ENCODE measurements at places on chromosomes 7 and 10. TPM values are rescaled to one million over a fixed set of nuclear protein-coding genes. Genes with fewer than 3 reads are reported as not detected.

GRCh38 chr10:78044699-78045098 lies 11.0 kb downstream of the RPS24 start:
- DNase-seq = no peak

DNA sequence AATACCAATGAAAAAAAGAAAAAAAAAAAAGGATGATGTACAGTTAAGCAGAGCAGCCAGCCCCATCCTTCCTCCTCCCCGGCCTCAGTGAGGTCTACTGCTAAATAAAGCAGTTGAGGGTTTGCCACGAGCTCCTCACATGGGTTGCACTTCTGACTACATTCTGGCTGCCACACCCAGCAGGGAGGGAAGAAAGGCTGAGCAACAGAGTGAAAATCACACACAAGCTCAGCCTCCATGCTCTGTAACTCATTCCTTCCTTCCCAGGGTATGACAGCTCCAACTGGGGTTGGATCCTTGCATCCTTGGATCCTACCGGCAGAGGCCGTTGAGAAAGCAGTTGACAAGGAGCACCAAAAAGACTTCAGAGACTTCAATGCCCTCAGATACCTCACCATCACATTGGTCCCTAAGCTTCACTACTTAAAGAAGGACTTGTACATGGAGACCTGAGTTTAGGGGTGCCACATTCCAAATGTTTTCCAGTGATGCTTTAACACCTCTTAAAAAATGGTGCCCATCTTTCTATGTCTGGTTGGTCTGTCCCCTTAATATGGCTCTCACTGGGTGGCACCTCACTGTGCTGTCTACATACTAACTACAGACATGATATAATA lies 52.9 kb upstream of the PIK3CG start:
- peak; percentile 38 for DNase-seq

GRCh38 chr7:102012941-102013461 lies 195.6 kb downstream of the CUX1 start:
- no peak for DNase-seq

- DNase-seq = no peak
These were observed 33.0 kb downstream of the ZFAND2A start for GRCh38 chr7:1127001-1127400.

The TNPO3 gene
- 41.1 TPM for total RNA-seq

The TMEM184A gene
- total RNA-seq = not detected

The LRMDA gene
- total RNA-seq = 1.4 TPM

The CYP17A1 gene
- total RNA-seq = not detected

Measured in natural killer cell (primary cell).